H4 (cell line): ENCODE measurements at places on chromosomes 7 and 10.

GRCh38 chr10:125081931-125082330 is 78.4 kb downstream of the CTBP2 start:
- DNase-seq = no peak

DNA sequence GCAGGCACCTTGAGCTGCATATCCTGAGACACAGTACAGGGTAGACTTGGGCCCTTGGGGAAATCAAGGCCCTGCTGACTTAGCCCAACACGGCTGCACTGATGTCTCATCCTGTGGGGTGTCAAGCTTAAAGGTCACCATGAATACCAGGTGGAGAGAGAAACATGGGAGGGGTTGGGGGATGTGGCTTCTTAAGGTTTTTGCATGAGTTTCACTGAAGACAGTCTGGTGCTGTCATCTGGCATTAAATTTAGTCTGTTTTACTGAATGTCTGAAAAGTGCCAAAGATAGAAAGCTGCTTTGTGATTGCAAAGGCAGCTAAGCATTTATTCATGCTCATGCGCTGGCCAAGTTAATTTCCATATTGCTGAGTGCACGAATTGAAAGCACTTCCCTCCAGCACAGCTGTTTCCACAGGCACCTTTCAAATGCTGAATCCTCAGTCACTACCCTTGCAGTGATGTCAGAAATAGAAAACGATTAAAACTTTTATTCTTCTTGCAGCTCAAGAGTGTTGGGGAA is 102.1 kb downstream of the OSBPL3 start:
- DNase-seq = no peak

DNA sequence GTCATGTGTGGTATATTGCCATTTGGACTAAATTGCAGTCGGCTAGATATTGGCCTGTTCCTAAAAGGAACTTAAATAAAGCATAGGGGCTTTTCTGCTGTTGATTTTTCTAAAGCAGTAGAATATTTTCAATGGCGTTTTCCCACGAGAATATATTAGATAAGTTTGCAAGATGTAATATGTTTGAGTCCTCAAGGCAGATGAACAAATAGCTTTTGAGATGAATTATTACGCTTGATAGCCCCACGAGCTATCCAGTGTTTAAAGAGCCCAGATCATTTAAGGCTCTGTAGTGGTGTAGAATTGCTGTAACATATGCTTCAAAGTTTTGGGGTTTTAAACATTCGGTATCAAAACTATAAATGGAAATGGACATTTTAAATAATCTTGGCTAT is 2.9 kb downstream of the CELF2 start:
- no peak for DNase-seq

DNA sequence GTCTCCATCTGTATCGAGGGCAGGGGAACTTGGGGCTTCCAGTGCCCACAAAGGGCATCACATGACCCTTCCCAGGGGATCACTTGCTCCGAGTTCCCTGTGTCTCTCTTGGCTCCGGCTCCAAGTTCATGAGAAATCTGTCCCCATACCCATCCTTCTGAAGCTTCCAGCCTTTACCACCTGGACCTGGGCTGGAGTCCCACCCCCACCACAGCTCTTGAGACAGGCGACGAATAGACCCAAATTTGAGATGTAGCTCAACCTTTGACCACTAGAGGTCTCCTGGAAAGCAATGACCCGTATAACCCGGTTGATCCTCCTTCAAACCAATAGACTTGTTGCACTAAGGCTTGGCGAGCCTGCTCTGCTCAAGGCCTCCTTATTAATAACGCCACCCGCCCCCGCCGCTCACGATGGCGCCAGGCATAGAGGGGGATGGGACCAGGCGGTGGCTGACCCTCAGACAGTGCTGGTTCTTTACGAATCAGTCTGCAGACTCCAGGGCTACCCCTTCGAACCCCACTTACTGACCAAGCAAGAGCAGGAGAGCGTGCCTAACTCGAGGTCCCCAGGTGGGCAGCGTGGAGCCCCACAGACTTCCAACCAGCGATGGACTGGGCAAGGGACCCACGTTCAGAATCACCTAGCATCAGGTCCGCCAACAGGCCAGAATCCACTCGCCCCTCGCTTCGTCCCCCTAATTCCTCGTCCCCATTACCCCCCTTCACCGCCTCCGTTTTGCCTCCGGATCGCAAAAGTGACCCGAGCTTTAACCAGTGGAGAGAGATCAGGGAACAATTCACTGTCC is 4.4 kb upstream of the ARID5B start:
- DNase-seq = peak; percentile 59

- DNase-seq = no peak
Measured at GRCh38 chr10:120181154-120181553, 275.9 kb upstream of the PLPP4 start.

GRCh38 chr10:94991243-94991888 is 52.9 kb downstream of the CYP2C9 start:
- DNase-seq = no peak

GRCh38 chr7:77246026-77246640 is 46.5 kb upstream of the FGL2 start:
- DNase-seq = no peak

- no peak for DNase-seq
Measured at GRCh38 chr7:133330085-133330484, 77.2 kb downstream of the EXOC4 start.

DNA sequence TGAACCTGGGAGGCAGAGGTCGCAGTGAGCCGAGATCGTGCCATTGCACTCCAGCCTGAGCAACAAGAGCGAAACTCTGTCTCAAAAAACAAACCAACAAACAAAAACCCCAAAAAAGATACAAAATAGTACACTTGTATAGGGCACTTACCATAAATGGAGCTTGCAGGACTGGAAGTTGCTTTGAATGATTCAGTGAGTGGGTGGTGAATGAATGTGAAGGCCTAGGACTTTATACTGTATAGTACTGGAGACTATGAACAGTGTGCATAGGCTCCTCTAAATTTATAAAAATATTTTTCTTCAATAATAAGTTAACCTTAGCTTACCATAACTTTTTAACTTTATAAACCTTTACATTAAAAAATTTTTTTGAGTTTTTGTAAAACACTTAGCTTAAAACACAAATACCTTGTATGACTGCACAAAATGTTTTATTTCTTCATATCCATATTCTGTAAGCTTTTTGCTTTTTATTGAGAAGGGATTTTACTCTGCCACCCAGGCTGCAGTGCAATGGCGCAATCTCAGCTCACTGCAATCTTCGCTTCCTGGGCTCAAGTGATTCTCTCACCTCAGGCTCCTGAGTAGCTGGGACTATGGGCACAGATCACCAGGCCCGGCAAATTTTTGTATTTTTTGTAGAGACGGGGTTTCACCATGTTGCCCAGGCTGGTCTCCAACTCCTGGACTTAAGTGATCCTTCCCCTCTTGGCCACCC is 6.9 kb upstream of the H2AZ2 start:
- no peak for DNase-seq

GRCh38 chr7:2247141-2247995 is 5.3 kb downstream of the NUDT1 start:
- DNase-seq = no peak

- no peak for DNase-seq
Measured at GRCh38 chr7:70619130-70619529, 512.8 kb upstream of the GALNT17 start.

DNA sequence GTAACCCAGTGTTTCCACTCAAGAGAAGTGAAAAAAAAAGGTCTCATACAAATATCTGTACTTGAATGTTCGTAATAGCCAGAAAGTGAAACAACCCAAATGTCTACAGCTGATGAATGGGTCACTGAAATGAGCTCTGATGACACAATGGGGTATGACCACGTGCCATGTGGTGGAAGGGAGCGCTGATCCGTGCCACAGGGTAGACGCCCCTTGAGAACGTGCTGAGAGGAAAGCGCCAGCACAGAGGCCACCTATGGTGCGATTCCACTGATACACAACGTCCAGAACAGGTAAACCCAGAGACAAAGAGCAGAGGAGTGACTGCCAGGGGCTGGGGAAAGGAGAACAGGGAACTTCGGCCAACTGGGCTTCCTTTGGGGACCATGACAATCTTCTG is 50.3 kb downstream of the MAD1L1 start:
- no peak for DNase-seq

- no peak for DNase-seq
Measured at GRCh38 chr10:132148261-132149251, 38.2 kb upstream of the DPYSL4 start.

DNA sequence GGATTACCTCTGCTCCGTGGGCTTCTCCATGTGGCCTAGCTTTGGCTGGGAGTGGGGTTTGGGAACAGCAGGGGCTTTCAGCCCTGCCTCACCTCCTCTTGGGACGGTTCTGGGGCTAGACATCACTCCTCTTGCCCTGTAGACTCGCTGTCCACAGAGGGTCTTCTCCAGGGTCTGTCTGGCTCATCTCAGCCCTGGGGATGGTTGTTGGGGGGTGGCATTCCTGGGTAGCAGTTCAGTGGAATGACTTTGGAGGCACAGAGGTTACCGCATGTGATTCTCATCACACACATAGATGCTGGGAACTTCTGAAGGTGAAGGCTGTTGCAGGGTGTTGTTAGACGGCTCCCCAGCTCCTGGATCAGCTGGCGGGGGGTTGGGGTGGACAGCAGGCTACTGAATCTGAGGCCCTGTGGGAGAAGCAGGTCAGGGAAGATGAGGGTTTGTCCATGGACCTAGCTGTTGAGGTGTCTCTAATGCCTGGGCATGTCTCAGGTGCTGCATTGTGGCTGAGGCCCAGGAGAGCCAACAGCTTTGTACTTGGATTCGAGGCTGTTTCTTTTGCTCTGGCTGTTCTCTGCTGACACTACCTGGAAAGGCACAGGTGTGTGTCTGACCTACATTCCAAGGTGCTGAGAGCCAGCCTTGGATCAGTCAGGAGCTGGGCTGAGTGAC is 23.8 kb downstream of the RAMP3 start:
- DNase-seq = no peak

DNA sequence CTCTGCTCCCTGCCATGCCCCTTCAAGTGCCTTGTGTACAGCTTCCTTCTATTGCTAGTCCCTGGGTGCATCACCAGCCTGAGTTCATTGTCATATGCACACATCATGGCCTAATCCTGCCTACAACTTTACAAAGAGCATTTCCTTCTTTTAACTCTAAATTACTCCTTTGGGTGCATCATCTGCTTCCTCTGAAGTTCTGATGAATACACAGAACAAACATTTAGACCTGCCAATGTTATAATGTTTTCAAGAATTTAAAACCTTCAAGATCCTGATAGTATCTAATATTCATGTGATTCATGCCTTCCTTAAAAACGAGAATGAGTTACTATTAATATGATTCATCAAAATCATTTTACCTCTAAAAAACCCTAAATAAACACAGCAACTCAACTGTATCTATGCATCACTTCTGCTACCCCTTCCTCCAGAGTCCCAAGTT is 357.1 kb downstream of the MAGI2 start:
- no peak for DNase-seq

DNA sequence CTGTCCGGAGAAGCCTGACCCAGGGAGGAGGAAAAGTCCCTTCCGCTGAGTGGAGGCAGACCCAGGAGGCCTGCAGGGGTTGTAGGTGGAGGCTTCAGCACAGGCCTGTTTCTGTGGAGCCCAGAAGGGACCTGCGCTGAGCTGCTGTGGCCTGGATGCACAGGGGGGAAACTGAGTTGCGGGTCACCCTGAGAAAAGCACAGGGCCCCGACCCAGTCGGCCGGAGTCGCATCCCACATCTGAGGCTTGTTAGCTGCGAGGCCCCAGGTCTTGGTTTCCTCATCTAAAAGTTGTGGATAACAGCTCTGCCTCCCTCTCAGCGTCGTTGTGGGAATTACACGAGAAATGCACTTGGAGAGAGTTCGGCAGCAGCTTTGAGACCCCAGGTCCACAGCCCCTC is 76.4 kb downstream of the GOLGA7B start:
- no peak for DNase-seq

- no peak for DNase-seq
Measured at GRCh38 chr7:94080551-94080950, 76.4 kb upstream of the BET1 start.

GRCh38 chr7:36707465-36707864 is 16.8 kb downstream of the AOAH start:
- DNase-seq = no peak

GRCh38 chr7:42993038-42993437 is 60.9 kb downstream of the MRPL32 start:
- DNase-seq = no peak

DNA sequence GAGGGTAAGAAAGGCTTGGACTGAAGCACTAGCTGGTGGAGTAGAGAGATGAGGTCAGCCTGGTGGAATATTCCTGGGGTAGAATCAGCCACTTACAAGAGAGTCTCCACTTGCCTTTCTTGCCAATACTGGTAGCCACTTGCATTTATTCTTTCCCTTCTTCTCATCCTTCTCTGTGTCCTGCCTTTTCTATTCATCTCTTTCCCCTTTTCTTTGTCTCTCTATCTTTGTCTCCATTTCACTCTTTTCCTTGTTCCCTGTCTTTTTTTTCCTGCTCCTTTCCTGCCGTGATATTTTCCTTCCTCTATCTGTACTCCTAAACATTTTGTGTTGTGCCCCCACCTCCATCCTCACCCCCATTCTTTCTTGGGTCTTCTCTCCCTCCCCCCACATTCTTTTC is 214.3 kb downstream of the LRMDA start:
- no peak for DNase-seq

DNA sequence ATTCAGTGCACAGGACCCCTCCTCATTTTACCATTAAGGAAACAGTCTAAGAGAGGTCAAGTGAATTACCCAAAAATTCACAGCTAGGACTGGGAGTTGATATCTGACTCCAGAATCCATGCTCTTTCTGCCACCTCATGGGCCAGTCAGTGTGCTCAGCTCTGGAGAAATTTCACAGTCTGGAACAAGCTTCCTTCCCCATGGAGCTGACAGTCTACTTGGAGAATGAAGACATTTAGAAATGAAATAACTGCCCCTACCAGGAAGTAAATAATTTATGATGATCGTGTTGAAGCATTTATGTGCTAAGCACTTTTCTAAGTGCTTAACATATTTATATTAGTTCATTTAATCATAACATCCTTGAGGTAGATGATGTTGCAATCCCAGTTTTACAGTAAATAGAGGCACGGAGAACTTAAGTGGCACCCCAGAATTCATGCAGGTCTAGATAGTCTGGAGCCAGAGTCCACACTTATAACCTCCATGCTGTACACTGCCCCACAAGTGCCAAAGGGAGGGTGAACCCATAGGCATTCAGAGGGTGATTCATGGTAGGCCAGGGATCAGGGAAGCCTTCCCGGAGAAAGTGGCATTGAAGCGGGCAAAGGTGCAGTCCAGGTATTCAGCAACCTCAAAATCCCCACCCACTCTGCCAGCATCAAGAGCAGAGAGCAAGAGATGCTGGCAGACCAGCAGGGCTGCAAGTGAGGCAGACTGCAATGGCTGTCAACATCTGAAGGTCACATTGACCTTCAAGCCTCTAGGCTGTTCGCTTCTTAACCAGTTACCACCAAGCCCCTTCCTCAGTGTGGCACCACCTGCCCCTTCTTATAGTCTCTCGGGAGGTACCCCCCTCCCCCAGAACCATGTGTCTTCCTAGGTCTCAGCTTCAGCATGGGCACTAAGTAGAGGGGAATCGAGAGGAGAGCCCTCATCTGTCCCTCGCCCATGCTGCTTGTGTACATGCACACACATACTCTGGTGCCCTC is 38.4 kb upstream of the LRRC4 start:
- DNase-seq = no peak
